CD4-positive, alpha-beta T cell treated with Interferon gamma for 1 hour (primary cell): ENCODE measurements at places on chromosomes 11 and 22.

DNA sequence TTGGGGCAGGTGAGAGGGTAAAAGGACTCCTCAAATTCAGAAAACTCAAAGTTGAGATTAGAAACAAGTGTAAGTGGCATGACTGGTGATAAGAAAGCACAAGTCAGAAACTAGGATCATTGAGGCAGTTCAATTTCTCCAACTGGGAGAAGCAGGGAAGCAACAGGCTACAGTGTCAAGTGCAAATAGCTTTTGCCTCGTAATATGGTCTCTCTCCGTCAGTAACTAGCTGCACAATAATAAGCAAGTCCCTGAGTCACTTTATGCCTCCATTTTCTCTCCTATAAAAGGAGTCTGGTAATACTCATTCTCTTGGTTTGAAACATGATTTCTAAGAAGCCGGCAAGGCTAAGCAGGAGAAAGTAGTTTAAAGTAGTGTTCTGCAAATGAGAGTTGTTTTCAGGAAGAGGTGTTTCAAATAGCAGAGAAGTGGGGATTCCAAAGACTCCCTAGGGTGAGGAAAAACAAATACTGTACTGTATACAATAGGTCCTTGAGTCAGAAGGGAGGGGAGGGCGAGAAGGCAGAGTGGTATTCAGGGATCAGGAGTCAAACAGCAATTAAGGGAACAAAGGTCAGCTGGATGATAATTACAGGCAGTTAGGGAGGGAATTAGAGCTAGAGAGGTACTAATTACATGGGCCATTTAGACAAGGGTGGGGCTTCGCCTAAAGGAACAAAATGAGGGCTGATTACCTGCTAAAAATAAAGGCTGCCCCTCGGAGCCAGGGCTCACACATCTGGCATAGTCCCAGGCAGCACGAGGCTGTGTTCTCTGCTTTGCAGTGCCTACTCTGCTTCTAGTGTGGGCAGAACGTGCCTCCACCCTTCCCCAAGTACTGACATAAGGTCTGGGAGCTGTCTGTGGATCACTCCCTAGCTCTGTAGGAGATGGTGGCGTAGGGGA lies 96.0 kb upstream of the BDNF start:
- no peak for DNase-seq

DNA sequence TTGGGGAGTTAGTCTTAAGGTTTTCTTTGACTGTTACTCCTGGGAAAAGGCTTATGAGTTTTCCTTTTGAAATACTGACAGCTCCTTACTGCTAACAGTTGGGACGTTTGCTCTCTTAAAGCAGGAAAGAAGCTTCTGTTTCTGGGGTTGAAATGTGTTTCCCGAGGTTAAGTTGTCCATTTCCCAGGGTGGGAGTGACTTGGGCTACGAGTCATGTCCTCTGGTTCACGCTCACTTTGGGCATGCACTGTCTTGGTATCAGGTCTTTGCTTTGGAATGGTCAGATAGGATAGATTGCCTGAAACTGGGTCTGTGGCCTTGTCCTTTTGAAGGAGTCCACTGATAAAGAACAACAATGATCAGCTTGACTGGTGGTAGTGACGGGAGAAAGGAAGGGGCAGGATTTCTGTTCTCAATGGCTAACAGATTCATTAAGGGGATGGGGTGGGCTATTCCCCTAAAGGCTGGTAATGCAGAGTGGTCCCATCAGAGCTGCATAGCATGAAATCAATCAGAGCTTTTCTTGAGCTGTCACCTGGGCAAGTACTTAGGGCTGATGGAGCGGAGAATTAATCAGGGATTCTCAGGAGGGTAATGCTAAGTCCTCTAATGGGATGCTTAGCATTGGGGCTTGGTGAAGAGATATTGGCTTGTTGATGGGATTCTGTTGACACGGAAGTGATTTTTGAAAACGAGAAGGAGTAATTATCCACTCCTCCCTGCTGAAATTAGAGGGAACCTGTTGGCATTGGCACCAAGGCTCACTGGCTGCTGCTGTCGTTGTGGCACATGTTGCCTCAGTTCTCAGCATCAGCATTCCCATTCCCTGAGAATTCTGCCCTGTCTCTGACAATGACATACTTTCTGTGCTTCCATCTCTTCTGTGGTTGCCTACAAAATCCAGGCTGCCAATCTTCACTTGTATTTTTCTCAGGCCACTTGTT lies 81.6 kb downstream of the TEAD1 start:
- no peak for DNase-seq

- DNase-seq: no peak
Measured at GRCh38 chr22:26615149-26615548, 2.7 kb downstream of the CRYBB1 start.

GRCh38 chr22:29635734-29636357 lies 32.4 kb downstream of the NF2 start:
- DNase-seq: no peak
